Motor neuron (in vitro differentiated cells): ENCODE measurements at places on chromosomes 1 and 21. TPM values are rescaled to one million over a fixed set of nuclear protein-coding genes. Genes with fewer than 3 reads are reported as not detected.

Gene KLHDC8A
- 28.5 TPM in 2 replicates for total RNA-seq

Gene BRDT
- 0.49 and 0.62 TPM in 2 replicates for total RNA-seq

Gene FCER1A
- total RNA-seq: not detected in 2 replicates

Gene B3GALT5
- 0.08 and 1.1 TPM in 2 replicates for total RNA-seq

Gene KCNJ9
- 0.38 and 0.70 TPM in 2 replicates for total RNA-seq

Gene MFSD2A
- total RNA-seq: 19.1 and 20.2 TPM in 2 replicates

Gene ATP5PB
- 234 and 249 TPM in 2 replicates for total RNA-seq

Gene C8A
- total RNA-seq: not detected in 2 replicates

Gene EFNA1
- total RNA-seq: 1.6 and 2.0 TPM in 2 replicates

Gene UTS2
- 42.9 and 113 TPM in 2 replicates for total RNA-seq

Gene HSPA6
- total RNA-seq: 0.76 and 1.7 TPM in 2 replicates

Gene ETV3L
- 0.09 and 0.46 TPM in 2 replicates for total RNA-seq

Gene LGR6
- 0.20 TPM in 1 of 2 replicates, not detected in the other for total RNA-seq

Gene UBE2U
- 0.29 and 0.47 TPM in 2 replicates for total RNA-seq

Gene SH3BGR
- 6.2 and 8.5 TPM in 2 replicates for total RNA-seq

Gene BRINP3
- 172 and 183 TPM in 2 replicates for total RNA-seq

Gene C8B
- 4.1 TPM in 1 of 2 replicates, not detected in the other for total RNA-seq

Gene MARCKSL1
- total RNA-seq: 25.8 and 32.9 TPM in 2 replicates

Gene B3GALNT2
- 16.2 and 16.7 TPM in 2 replicates for total RNA-seq

Gene RGS8
- total RNA-seq: 10.9 and 12.1 TPM in 2 replicates

Gene GREM2
- 0.93 and 1.5 TPM in 2 replicates for total RNA-seq

Gene SPATA46
- total RNA-seq: 0.30 and 0.49 TPM in 2 replicates

Gene SLC66A1
- 28.6 and 30.1 TPM in 2 replicates for total RNA-seq

Gene STIL
- 2.5 and 3.2 TPM in 2 replicates for total RNA-seq

Gene ADGRL2
- total RNA-seq: 120 and 176 TPM in 2 replicates

Gene KCNN3
- 1.3 and 1.4 TPM in 2 replicates for total RNA-seq

Gene LCE2B
- not detected in 2 replicates for total RNA-seq

Gene THEMIS2
- total RNA-seq: 1.5 and 2.3 TPM in 2 replicates

Gene DCST1
- total RNA-seq: 0.31 TPM in 1 of 2 replicates, not detected in the other

Gene BECN2
- total RNA-seq: 0.45 TPM in 1 of 2 replicates, not detected in the other

Gene SYNC
- total RNA-seq: 0.46 and 1.1 TPM in 2 replicates

Gene VCAM1
- total RNA-seq: 1.9 and 4.2 TPM in 2 replicates

Gene HNRNPU
- 309 and 320 TPM in 2 replicates for total RNA-seq

Gene CA6
- total RNA-seq: 0.29 and 0.52 TPM in 2 replicates

Gene S1PR1
- total RNA-seq: 9.6 and 10.4 TPM in 2 replicates

Gene LRRC39
- 2.3 and 2.6 TPM in 2 replicates for total RNA-seq

Gene ANKRD34A
- 1.4 and 1.7 TPM in 2 replicates for total RNA-seq

Gene C1orf167
- total RNA-seq: 0.97 and 1.7 TPM in 2 replicates

Gene GJA5
- 0.30 and 0.80 TPM in 2 replicates for total RNA-seq

Gene C1orf141
- 0.05 TPM in 1 of 2 replicates, not detected in the other for total RNA-seq

Gene REG4
- total RNA-seq: 0.23 and 0.29 TPM in 2 replicates

Gene ANGPTL3
- 2.8 and 3.3 TPM in 2 replicates for total RNA-seq

Gene ZNF593OS
- 4.6 and 6.7 TPM in 2 replicates for total RNA-seq

Gene GUCA2B
- total RNA-seq: not detected in 2 replicates

Gene OR10J5
- not detected in 2 replicates for total RNA-seq

Gene C1QC
- 0.31 TPM in 1 of 2 replicates, not detected in the other for total RNA-seq

Gene DNAJC28
- total RNA-seq: 1.9 and 2.4 TPM in 2 replicates

Gene ANGPTL1
- 1.3 TPM in 2 replicates for total RNA-seq

Gene PFKFB2
- 6.6 and 7.4 TPM in 2 replicates for total RNA-seq

Gene TCHH
- total RNA-seq: 0.07 and 0.22 TPM in 2 replicates

Gene OR2T11
- 0.10 and 0.43 TPM in 2 replicates for total RNA-seq

Gene HLCS
- total RNA-seq: 17.7 and 18.6 TPM in 2 replicates

Gene RPTN
- total RNA-seq: 0.28 and 0.49 TPM in 2 replicates

Gene TRIM17
- total RNA-seq: 81.9 and 171 TPM in 2 replicates

Gene BCAR3
- 47.0 and 49.4 TPM in 2 replicates for total RNA-seq
